ENCODE measurements at places on chromosomes 7 and 10. TPM values are rescaled to one million over a fixed set of nuclear protein-coding genes. Genes with fewer than 3 reads are reported as not detected.

GRCh38 chr7:117124591-117125220 lies 171.4 kb downstream of the ST7 start:
- peak; percentile 87 for DNase-seq

DNA sequence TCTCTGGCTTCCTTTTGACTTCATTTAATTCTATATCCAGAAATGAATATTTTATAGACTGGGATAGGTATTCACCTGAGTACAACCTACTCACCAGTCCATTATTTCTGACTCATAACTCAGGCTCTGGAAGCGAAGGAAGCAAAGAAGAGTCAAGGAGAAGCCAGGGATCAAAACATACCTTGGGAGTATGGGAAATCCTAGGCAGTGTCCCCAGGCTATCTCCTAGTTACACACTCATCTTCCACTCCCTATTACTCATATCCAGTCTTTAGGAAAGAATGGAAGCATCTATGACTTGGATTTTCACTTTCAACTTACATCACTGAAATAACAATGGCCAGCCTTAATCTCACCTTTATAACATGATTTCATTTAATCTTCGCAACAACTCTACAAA lies 40.9 kb upstream of the ELAPOR2 start:
- no peak for DNase-seq

DNA sequence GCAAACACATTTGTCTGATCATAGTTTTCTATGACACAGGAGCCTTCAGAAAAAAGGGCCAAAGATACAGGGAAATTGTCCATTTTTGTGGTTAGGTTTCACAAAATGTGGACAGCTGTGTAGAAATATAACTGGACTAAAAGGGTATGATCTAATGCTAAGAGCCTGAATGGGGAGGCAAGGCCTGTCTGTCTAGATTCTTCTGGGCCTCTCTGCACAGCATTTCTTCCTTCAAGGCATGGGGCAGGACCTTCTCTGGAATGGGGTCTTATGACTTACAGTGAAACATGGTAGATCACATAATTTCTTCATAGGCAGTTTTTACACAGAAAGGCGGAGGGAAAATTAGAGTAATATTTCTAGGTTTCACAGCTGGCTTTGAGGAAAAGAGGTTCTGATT lies 795.7 kb downstream of the GRID1 start:
- DNase-seq: no peak

GRCh38 chr7:140661124-140661523 lies 11.6 kb upstream of the ADCK2 start:
- DNase-seq: no peak

DNA sequence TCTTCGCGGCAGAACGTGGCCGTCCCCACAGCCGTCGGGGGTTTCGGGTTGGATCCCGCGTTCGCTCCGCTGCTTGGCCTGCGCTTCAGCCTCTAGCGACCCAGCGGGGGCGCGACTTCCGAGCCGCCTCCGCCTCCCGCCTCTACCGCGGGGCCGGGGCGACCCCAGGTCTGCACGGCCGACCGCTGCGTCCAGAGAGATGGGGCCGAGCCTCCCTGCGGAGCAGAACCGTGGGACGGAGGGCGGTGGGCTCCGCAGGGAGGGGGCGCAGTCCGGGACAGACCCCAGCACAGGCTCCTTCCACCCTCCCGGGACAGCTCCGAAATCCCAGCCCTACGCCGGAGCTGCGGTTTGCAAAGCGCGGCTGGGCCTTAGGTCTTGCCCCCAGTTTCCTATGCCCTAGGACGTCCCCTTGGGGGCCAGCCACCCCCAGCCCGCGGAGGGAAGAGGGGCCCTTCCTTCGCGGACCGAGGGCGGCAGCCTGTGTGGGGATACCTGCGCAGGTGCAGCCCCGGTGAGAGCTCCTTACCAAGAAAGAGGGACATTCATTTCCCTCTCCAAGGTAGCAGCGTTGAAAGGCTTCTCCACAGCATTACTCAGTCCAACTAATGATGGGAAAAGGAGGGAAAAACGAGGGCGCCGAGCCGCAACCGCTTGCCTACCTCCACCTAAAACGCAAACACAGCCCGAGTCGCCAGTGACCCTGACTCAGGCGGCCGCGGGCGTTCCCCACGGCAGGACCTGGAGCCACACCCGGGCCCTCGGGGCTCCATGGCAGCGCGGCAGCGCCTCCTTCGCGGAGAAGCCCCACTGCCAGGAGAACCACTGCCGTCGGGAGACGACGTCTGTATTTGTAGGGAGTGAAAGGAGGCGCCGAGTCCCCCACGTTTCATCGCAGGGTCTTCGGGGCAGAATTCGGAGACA lies 115.7 kb downstream of the BMS1 start:
- DNase-seq: no peak

DNA sequence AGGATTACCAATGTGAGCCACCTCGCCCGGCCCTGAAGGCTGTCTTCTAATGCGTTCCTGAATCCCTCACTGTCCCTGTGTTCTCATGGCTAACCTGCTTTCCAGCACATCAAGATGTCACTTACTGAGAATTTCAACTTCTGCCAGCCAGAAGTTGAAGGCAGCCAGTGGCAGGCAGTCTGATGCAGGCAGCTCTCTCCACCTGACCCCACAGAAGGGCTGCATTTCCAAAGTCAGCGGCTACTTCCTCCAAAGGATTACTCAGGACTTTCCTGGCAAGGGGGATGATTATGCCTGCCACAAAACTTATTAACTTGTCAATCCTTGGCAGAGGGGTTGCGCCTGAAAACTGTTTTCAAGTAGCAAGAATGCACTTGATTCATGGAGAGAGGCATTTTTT lies 1219.4 kb downstream of the TYW1 start:
- no peak for DNase-seq

DNA sequence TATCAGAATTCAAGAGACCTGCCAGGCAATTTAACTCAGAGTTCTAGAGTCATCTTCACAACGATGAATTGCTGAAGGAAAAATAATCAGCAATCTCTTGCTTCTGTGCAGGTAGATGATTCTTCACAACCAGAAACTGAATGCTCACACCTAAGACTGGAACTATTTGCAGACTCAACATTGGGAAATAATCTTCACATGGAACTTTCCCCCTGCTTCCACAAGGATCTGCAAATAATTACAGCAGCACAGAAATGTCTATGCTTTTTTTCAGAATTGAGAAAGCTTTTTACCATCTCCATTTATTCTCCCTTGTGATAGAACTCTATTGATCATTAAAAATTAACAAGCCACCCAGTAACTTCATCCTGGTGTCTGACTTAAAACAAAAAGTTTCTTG lies 282.8 kb downstream of the AHR start:
- no peak for DNase-seq

DNA sequence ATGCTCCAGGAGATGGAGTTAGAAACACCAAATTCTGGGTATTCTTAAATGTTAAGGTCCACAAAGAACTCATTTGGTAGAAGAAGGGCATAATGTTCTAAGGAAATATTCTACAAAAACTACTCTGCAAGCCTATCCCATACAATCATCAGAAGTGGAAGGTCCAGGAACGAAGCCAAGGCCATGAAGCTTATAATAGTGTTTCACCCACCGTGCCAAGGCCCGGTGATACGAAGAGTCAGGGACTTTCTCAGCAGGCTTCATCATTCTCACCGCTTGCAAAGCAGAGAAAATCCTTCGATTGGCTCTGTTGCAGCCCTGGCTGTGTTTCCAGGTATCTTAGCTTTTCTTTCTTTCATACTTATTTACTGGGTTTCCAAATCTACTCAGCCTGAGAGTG lies 351.9 kb upstream of the CELF2 start:
- DNase-seq: no peak

DNA sequence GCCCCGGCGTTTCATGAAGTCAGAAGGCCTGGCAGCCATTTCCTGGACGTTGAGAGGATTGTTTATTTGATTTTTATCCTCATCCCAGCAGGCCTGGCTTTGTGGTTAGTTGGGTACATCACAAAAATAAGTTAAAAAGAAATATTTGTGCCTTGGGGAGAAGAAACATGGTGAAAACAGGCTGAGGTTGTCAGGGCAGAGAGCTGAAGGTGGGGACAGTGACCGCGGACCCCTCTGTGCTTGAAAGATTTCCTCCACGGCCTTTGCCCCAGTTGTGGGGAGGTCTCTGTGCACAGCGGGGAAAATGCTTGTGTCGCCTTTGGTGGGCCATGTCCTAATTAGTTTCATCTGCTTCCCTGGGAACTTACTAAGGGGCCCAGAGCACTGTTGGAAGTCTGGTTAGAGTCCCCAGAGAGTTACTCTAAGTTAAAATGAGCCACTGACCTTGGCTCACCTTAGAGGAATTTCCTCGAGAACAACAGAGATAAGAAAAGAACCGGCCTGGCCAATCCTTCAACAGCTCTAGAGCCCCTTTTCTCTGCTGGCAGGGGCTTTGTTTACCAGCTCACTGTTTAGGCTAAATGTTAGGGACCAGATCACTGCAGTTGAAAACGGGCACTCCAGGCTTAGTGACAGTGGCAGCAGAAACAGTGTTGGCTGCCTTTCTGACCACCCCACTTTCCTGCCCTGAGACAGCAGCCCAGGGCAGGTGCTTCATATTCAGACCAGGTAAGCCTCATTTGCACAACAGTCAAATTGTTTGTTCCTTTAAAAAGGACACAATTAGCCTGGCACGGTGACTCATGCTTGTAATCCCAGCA lies 37.9 kb downstream of the CRCP start:
- DNase-seq: no peak

DNA sequence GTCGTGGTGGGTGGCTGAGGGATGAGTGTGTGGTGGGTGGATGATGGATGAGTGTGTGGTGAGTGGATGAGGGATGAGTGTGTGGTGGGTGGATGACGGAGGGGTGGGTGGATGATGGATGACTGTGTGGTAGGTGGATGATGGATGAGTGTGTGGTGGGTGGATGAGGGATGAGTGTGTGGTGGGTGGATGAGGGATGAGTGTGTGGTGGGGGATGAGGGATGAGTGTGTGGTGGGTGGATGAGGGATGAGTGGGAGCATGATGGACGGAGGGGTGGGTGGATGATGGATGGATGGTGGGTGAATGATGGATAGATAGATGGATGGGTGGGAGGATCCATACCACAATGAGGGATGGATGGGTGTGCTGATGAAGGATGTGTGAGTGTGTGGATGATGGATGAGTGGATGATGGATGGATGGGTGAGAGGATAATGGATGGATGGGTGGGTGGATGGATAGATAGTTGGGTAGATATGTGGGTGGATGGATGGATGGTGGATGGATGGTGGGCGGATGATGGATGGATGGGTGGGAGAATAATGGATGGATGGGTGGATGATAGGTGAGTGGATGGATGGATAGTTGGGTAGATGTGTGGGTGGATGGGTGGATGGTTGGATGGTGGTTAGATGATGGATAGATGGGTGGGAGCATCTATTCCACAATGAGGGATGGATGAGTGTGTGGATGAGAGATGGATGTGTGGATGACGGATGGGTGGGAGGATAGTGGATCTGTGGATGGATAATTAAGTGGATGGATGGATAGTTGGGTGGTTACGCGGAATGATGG lies 266.8 kb downstream of the CELF2 start:
- DNase-seq: peak; percentile 49

- DNase-seq: no peak
Observed at GRCh38 chr7:142349670-142350405, 92.0 kb upstream of the PRSS58 start.

GRCh38 chr7:52209614-52210013 lies 825.8 kb upstream of the POM121L12 start:
- no peak for DNase-seq

GRCh38 chr10:80454513-80455460 lies 677 bp downstream of the TSPAN14 start:
- peak; percentile 56 for DNase-seq

The CUL1 gene
- total RNA-seq: 76.7 TPM

The TRA2A gene
- 143 TPM for total RNA-seq

The TWIST1 gene
- 1.2 TPM for total RNA-seq

The SPDYE6 gene
- not detected for total RNA-seq

The PRSS2 gene
- total RNA-seq: not detected

The FRMPD2 gene
- total RNA-seq: not detected

The LBX1 gene
- total RNA-seq: not detected

The SLC26A3 gene
- total RNA-seq: not detected

The MRPS33 gene
- total RNA-seq: 101 TPM

The NFE2L3 gene
- total RNA-seq: 23.8 TPM

The PITX3 gene
- total RNA-seq: 0.66 TPM

The FGFBP3 gene
- total RNA-seq: 1.5 TPM

The COL26A1 gene
- total RNA-seq: not detected

The MMD2 gene
- not detected for total RNA-seq

The BHLHA15 gene
- 0.23 TPM for total RNA-seq

The EPHB6 gene
- total RNA-seq: 15.1 TPM

Data from activated CD4-positive, alpha-beta T cell treated with anti-CD3 and anti-CD28 coated beads for 36 hours (primary cell).